ENCODE measurements at places on chromosomes 11 and 22.

DNA sequence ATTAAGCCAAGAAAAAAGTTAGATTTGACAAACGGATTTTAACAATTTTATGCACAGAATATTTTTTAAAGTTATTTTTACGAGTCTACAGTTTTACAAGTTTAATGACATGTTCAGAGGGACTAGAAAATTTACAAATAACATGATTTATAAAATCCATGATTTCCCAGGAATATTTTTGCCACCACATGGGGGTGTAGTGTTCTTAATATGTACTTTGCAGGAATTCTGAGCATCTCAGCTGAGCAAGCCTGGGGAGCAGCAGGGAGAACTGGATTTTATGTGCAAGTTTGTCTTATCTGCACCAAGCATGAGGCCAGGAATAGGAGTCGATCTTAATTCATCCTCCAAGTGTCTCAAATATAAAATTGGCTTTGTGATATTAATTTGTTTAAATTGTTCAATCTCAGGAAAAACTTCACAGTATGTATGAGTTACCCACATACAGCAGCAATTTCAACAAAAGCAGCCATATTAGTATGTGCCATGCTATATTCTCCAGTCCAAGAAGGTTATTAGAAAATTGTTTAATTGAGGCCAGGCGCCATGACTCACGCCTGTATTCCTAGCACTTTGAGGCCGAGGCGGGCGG, 826.3 kb downstream of the DLG2 start:
- DNase-seq: peak; percentile 8

GRCh38 chr11:8075119-8075726, 5.8 kb upstream of the TUB start:
- no peak for DNase-seq

- no peak for DNase-seq
Measured at GRCh38 chr11:19597876-19598275, 114.8 kb upstream of the NAV2 start.

- DNase-seq: peak; percentile 49
Measured at GRCh38 chr11:123083623-123084029, 21.7 kb upstream of the HSPA8 start.

DNA sequence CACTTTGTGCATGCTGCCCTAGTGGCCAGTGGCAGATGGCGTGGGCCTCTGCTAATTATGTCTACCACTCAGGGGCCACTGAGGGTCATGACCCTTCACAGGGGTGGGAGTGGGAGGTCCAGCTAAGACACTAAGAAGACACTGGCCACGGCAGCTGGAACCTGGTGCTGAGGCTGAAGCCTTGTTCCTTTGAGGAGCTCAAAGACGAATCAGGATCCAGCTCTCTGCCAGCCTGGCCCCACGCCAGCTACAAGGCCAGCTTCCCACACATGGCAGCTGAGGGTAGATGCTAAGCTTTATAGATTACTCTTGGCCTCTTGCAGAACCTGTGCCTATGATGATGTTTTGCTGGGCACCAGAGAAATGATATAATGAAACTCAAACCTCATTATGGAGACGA, 226.3 kb downstream of the DSCAML1 start:
- DNase-seq: no peak

DNA sequence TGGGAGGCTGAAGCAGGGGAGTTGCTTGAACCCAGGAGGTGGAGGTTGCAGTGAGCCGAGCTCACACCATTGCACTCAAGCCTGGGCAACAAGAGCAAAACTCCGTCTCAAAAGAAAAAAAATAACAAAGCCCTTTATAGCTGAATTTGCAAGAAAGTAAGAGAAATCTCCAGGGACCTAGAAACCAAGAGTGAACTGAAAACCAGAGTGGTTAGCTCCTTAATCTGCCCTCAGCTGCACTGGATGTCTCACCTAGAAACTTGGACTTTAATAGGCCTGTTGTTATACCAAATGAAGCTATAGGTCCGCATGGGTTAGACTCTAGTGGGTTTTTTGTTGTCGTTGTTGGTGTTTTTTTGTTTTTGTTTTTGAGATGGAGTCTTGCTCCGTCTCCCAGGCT, 4.1 kb downstream of the NEU3 start:
- no peak for DNase-seq

DNA sequence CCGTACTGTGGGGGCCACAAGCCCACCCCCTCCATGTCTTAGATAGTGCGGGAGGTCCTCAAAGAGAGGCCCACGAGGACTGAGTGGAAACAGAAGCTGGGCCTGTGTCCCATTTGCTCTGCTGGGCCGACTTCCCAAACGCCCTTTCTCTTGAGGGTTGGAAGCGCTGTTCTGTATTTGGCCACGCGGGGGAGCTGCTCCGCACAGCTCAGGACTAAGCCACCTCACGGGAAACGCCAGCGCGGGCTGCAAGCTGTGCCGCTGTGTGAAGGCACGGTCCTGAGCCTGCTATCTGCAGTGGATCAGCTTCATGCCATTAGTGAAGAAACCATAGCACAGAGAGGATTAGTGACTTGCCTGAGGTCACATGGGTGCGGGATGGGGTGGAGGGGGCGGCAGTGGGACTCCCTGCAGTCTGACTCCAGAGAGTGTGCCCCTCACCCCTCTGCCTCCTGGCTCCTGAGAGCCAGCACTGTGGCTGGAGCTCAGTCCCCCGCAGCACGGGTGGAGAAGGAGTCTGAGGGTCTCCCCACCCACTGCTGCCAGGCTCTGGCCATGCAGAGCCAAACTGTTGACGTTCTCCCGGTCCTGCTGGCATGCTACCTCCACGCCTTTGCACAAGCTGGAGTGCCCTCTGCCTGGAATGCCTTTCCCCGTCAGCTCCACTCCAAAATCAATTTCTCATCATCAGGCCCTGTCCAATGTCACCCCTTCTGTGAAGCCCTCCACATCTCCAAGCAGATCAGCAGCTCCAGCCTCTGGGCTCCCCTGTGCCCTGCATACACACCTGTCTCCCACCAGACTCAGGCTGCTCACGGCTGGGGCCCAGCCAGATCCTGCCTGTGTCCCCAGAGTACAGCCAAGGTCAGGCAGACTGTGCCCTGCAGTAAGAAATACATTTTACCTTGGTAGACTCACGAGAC, 51.5 kb upstream of the LRRC32 start:
- DNase-seq: peak; percentile 85

GRCh38 chr22:24926849-24927579, 19.5 kb downstream of the LHFPL7 start:
- DNase-seq: no peak

DNA sequence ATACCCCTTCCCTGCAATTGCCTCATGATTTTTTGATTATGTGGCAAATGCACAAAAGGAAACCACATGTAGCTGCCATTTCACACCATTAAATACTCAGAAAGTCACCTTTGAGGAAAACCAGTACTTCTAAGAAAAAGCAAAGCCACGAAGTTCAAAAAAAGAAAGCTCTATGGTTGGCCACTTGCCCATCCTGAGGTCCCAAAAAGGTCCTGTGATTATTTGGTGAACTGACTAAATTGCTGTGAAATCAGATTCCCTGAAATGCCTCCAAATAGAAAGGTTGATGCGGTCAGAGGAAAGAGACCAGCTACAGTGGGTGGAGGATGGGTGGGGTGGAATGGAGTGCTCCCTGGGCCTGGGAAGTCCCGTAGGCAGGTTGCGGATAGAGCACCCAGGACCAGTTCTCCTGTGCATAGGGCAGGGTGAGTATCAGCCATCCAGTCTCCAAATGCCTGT, 26.9 kb downstream of the MRPL16 start:
- no peak for DNase-seq

DNA sequence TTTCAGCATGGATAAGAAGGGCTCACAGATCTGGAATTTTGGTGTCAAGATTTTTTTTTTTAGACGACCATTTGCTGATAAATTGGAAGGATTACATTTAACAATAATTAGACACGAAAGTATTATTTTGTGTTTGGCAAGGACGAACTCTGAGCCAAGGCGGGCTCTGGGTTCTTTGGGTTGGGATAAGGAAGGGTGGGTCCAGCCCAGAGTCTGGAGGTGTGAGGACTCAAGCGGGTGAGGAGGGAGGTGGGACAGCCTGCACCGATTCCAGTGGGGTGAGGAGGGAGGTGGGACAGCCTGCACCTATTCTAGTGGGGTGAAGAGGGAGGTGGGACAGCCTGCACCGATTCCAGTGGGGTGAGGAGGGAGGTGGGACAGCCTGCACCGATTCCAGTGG, 4.1 kb downstream of the B3GAT1 start:
- no peak for DNase-seq

GRCh38 chr11:59706518-59707285, 6.9 kb downstream of the OR10V1 start:
- no peak for DNase-seq

GRCh38 chr11:123381817-123382554, 48.1 kb upstream of the GRAMD1B start:
- no peak for DNase-seq

- no peak for DNase-seq
Measured at GRCh38 chr11:12810568-12810894, 136.3 kb downstream of the TEAD1 start.

DNA sequence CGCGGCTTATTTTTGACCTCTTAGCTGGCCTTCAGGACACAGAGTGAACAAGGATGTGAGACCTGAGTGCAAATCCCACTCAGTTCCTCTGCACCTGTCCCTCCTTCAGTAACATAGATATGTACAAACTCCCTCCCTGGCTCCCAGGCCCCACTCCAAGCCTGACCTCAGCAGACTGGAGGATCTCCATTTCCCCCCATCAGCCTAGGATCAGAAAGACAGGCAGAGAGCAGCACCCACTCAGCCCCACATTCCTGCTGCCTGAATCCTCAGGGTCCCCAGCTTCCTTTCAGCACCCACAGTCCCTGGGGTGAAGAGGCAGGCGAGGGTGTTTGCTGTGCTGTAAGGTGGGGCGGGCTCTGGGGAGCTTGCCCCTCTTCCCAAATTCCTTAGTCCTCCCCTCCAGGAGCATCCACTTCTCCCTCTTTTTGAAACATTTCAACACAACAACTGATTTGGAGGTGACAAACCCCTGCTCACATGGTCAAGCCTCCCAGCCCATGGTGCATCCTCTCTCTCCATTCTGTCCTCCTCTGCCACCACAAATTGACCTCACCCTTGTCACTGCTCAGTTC, 151.1 kb downstream of the FEZ1 start:
- no peak for DNase-seq

DNA sequence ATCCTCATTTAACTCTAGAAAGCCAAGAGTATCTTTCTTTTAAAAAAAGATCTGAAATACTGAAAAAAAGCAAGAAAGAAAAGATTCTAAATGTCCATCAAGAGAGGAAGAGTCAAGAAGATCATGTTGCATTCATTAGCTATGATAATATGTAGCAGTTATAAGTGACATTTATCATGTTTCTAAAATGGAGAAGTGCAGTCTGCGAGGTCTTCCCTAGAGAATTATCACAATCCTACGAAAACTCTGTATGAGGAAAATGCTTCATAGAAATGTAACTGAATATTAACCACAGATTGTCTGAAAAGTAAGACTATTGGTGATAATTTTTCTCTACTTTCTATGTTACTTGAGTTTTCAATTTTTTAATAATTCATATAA, 77.4 kb upstream of the USP47 start:
- DNase-seq: no peak

- DNase-seq: no peak
Measured at GRCh38 chr11:62976109-62976508, 8.7 kb downstream of the SLC22A6 start.
